MV-4-11 (cell line): ENCODE measurements at places on chromosomes 6 and 20.

GRCh38 chr20:47949230-47949629, 163.9 kb upstream of the SULF2 start:
- peak; percentile 16 for DNase-seq

DNA sequence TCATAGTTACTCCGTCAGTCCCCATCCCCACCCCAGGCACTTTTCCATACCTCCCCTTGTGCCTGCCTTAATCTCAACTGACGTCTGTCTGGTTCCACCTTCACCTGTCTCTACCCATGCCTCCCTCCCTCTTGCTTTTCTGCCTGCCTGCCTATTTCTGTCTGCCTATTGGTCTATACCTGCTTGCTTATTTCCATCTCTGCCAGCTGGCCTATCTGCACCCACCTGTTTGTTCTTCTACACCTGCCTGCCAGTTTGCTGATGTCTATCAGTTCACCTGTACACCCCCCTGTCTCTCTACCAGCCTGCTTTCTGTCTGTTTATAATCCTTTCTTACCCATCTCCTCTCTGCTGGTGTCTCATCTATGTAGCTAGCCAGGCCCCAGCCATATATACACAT, 87.5 kb downstream of the RALGAPA2 start:
- no peak for DNase-seq

DNA sequence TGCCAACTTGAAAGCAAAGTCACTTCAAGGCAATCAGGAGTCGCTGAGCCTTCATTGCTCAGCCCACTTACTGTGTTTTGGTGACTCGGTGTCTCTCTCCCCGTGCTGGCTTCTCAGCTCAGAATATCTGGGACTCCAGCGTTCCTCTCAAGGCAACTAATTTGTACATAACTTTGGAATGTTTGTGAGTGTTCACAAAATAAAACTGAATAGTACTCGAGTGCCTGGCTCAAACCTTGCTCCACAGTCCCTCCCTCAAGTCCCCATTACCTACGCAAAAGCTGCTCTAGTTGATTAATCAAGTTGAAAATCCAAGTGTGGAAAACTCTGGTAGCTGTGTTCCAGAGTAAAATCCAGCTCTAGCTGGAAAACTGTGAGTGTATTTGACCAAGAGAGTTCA, 8.6 kb downstream of the IPCEF1 start:
- no peak for DNase-seq

- DNase-seq = peak; percentile 62
These were observed 5.1 kb downstream of the PRND start for GRCh38 chr20:4726710-4727397.

DNA sequence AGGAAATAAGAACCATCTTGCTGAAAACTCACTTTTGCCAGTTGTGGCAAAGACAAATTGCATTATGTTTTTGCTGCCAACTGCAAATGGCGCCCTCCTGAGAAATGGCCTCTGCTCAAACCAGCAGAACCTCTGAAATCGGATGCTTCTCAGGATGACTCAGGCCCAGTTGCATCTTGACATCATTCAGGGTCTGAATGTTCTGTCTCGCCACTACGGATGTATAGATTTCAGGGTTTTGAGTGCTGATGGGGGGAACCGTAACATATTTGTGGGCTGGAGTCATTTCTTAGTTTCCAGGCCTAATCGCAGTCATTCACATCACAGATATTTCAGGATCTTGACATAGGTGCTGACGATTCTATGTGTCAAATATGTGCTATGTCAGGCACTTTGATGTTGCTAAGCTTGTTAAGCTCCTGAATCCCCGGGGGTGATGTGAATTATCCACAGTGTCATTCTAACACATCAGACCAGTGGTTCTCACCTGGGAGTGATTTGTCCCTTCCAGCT, 207.1 kb downstream of the NFATC2 start:
- no peak for DNase-seq

- DNase-seq = no peak
These were observed 609 bp downstream of the OGFRL1 start for GRCh38 chr6:71289039-71289801.
